ENCODE measurements at places on chromosomes 12 and 14. TPM values are rescaled to one million over a fixed set of nuclear protein-coding genes. Genes with fewer than 3 reads are reported as not detected.

- no peak for DNase-seq
- H3K27ac ChIP-seq: no peak overlapping the region
- H3K4me1 ChIP-seq: peaks cover 26% of the 10 kb centered on the region
Observed at GRCh38 chr12:4252601-4253000, 21.0 kb upstream of the CCND2 start.

DNA sequence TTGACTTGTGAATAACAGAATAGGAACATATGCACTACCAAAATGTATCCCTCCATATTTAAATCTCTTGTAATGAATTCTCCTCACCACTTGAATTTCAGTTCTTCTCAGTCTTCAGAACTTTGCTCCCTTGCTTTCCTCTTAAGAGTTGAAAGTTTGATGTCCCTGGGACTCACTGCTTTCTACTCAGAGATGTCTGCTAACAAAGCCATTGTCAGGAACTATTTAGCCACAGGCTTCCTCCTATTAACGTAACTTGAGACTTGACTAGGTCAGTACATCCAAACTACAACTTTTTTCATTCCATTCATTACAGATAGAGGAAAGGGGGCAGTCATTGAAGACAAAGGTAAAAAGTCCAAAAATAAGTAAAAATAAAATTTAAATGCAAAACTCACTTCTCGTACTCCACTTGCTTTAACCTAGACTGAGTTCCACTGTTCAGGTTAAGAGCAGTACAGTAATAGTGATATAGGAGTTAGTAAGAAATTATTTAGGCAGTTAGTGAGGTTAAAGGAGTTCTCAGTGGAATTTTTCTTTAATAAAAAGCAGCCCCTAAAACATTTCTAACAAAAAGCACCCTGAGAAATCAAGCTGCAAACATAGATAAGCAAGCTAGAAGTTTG, 364.2 kb downstream of the SOX5 start:
- H3K27ac ChIP-seq: no peak overlapping the region
- no peaks in the 10 kb centered on the region for H3K36me3 ChIP-seq
- no peak overlapping the region for H3K4me3 ChIP-seq
- DNase-seq: no peak
- H3K27me3 ChIP-seq: no peaks in the 10 kb centered on the region
- no peaks in the 10 kb centered on the region for H3K4me1 ChIP-seq

DNA sequence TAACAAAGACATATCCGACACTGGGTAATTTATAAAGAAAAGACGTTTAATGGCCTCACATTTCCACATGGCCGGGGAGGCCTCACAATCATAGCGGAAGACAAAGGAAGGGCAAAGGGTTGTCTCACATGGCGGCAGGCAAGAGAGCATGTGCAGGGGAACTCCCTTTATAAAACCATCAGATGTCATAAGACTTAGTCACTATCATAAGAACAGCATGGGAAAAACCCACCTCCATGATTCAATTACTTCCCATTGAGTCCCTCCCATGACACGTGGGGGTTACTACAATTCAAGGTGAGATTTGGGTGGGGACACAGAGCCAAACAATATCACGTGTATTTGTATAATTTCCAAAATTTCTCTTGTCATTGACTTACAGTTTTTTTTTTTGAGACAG, 5.5 kb upstream of the LMNTD1 start:
- H3K27ac ChIP-seq: no peak overlapping the region
- H3K4me3 ChIP-seq: no peak overlapping the region
- DNase-seq: no peak
- no peaks in the 10 kb centered on the region for H3K36me3 ChIP-seq
- no peaks in the 10 kb centered on the region for H3K27me3 ChIP-seq

The LAG3 gene
- total RNA-seq: 172 TPM

The SLC2A14 gene
- total RNA-seq: 8.0 TPM

DNA sequence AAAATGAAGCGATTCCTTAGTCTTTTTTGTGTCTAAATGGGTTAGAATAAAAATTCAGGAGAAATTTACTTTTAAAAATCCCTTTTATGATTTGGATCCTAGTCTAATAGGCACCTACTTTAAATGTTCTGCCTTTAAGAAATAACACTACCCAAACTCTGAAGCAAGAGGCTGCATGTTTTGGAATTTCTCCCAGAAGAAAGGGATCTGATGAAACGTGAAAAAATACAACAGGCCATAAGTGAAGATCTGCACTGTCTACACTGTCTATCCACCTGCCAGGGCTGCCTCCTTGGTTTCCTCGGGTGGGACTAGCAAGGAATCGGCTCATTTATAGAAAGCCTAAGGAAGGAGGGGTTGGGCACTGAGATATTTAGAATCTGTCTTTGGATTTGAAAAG, 22.1 kb downstream of the ACVR1B start:
- peaks cover 71% of the 10 kb centered on the region for H3K4me1 ChIP-seq
- DNase-seq: no peak
- H3K27ac ChIP-seq: no peak overlapping the region
- peaks cover 23% of the 10 kb centered on the region for H3K36me3 ChIP-seq
- peaks cover 6% of the 10 kb centered on the region for H3K27me3 ChIP-seq

The P3H3 gene
- total RNA-seq: 2.7 TPM

DNA sequence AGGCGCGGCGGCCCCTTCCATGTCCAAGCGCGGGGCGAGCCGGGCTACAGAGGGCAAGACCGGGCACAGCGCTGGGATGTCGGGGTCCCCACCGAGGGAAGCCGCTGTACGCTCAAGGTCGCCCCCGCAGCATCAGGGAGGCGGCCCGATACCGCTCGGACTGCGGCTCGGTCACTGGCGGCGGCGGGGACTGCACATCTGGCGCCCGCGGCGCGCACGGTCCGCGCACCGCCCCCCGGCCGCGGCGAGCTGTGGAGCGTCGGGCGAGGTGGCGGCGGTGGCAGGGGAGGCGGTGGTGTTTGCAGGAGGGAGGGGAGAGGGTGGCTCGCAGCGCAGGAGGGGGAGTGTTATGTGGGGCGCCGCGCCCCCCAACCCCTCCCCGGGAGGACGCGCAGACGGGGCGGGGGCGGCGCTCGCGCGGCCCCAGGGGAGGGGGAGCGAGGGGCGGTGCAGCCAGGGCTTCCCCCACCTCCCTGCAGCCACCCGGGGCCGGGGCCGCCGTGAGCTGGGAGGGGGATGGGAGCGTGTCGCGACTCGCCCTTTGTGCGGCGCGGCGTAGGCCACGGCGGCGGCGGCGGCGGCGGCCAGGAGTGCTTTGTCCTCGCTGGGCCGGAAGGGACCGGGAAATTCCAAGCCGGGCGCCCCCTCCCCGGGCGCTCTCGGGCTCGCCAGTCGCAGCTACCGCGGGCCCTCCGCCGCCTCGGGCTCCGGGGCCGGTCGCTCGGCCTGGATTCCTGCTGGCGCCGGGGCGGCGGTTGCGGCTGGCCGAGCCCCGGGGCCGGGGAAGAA, at the start of gene NUAK1:
TSS of gene NUAK1 (minus strand) at position 322 of the 789 bp plus-strand sequence. CDS start at position 21, 301 bp downstream.
- H3K4me3 ChIP-seq: peak within 1 kb of the TSS; percentile 54
- peaks cover 13% of the 10 kb centered on the region for H3K4me1 ChIP-seq
- peak; percentile 20 for DNase-seq
- no peak within 1 kb of the TSS for H3K27ac ChIP-seq
- H3K36me3 ChIP-seq: no peaks in the 10 kb centered on the region
- peaks cover 56% of the 10 kb centered on the region for H3K27me3 ChIP-seq

GRCh38 chr14:96146131-96146771, 58.4 kb upstream of the BDKRB2 start:
- no peak overlapping the region for H3K27ac ChIP-seq
- H3K4me1 ChIP-seq: no peaks in the 10 kb centered on the region
- no peaks in the 10 kb centered on the region for H3K36me3 ChIP-seq
- no peak overlapping the region for H3K4me3 ChIP-seq
- no peak for DNase-seq
- peaks cover 9% of the 10 kb centered on the region for H3K27me3 ChIP-seq

GRCh38 chr14:35134329-35135123, 12.2 kb downstream of the PRORP start:
- H3K27ac ChIP-seq: no peak overlapping the region
- H3K27me3 ChIP-seq: no peaks in the 10 kb centered on the region
- H3K4me1 ChIP-seq: peaks cover 24% of the 10 kb centered on the region
- H3K36me3 ChIP-seq: peaks cover 23% of the 10 kb centered on the region

The SERPINA5 gene
- total RNA-seq: not detected

The OTOGL gene
- not detected for total RNA-seq

DNA sequence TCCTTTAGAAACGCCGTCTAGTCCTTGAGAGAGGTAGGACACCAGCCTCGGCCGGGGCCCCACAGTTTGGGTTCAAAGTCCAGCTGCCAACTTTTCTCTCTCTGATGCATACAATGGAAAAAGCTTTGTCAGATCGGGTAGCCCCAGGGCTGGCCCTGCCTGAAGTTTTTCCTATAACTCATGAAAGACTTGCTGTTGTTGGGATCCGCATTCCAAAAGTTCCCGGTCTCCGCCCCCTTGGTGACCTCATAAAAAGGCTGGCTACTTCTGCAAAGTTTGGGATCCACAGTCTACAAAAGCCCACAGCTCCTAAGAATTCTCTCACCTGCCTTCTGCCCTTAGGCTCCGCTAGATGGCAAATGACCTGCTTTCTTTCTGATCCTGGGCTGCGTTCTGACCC, 35.3 kb upstream of the CLEC6A start:
- no peak for DNase-seq
- no peaks in the 10 kb centered on the region for H3K36me3 ChIP-seq
- no peak overlapping the region for H3K27ac ChIP-seq
- no peaks in the 10 kb centered on the region for H3K27me3 ChIP-seq

The KRAS gene
- total RNA-seq: 15.9 TPM

The KERA gene
- not detected for total RNA-seq

- no peaks in the 10 kb centered on the region for H3K36me3 ChIP-seq
- H3K27ac ChIP-seq: no peak overlapping the region
- no peaks in the 10 kb centered on the region for H3K4me1 ChIP-seq
- H3K27me3 ChIP-seq: no peaks in the 10 kb centered on the region
- H3K4me3 ChIP-seq: no peak overlapping the region
Observed at GRCh38 chr14:29643433-29644211, 284.0 kb downstream of the PRKD1 start.

GRCh38 chr14:96274543-96274942, 18.5 kb downstream of the BDKRB1 start:
- DNase-seq: no peak
- H3K36me3 ChIP-seq: peaks cover 3% of the 10 kb centered on the region
- no peaks in the 10 kb centered on the region for H3K4me1 ChIP-seq
- H3K27ac ChIP-seq: no peak overlapping the region
- H3K27me3 ChIP-seq: no peaks in the 10 kb centered on the region

GRCh38 chr14:68748691-68749090, 44.2 kb downstream of the ZFP36L1 start:
- H3K4me1 ChIP-seq: no peaks in the 10 kb centered on the region
- H3K27ac ChIP-seq: no peak overlapping the region
- H3K27me3 ChIP-seq: no peaks in the 10 kb centered on the region

- H3K4me1 ChIP-seq: no peaks in the 10 kb centered on the region
- peaks cover 2% of the 10 kb centered on the region for H3K27me3 ChIP-seq
- no peak overlapping the region for H3K27ac ChIP-seq
- no peaks in the 10 kb centered on the region for H3K36me3 ChIP-seq
- DNase-seq: no peak
Observed at GRCh38 chr14:32980902-32981501, 42.3 kb downstream of the NPAS3 start.

The PNN gene
- 88.8 TPM for total RNA-seq

GRCh38 chr14:93977790-93978581, 1.6 kb upstream of the ASB2 start:
- H3K36me3 ChIP-seq: peaks cover 33% of the 10 kb centered on the region
- DNase-seq: peak; percentile 85
- peaks cover 86% of the 10 kb centered on the region for H3K4me1 ChIP-seq
- H3K27me3 ChIP-seq: no peaks in the 10 kb centered on the region
- peak overlapping the region; percentile 75 for H3K4me3 ChIP-seq

DNA sequence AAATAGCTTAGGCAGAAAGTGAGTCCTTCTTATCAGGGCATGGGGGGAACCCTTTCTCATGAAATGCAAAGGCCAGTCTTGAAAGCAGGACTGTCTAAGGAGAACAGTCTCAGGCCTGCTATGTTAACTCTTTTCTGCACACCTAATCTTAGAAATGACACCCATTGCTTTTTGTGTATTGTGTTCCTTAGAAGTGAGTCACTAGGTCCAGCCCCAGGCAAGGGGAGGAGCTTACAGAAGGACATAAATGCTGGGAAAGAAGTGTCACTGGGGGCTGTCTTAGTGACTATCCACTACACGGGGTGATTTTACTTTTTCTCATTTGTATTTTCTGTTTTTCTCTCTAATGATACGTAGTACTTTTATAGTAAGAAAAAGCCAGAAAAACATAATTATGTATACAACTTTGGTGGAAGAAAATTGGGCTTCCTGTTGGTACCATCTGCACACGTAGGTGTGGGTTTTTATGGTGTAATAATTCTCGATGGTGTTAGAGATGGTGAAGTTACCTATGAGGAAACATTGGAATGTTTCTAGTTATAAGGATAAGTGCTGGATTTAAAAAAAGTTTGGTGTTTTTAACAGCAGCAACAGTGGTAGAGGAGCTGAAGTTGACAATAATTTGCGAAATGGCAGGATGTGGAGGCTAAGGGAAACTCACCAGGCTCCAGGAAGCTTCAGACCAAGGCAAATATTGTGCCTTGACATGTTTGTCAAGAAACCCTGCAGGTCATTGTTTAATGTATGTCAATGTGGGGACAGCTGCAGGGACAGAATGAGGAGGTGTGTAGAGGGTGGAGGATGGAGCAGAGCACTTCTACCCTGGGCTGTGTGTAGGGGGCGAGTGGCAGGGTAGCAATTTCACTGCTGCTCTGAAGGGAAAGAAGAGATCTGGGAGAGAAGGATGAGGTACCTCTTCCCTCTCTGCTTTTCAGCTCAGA, 214.9 kb downstream of the KTN1 start:
- H3K36me3 ChIP-seq: no peaks in the 10 kb centered on the region
- H3K27me3 ChIP-seq: no peaks in the 10 kb centered on the region
- peak; percentile 38 for DNase-seq
- H3K4me1 ChIP-seq: peaks cover 3% of the 10 kb centered on the region

DNA sequence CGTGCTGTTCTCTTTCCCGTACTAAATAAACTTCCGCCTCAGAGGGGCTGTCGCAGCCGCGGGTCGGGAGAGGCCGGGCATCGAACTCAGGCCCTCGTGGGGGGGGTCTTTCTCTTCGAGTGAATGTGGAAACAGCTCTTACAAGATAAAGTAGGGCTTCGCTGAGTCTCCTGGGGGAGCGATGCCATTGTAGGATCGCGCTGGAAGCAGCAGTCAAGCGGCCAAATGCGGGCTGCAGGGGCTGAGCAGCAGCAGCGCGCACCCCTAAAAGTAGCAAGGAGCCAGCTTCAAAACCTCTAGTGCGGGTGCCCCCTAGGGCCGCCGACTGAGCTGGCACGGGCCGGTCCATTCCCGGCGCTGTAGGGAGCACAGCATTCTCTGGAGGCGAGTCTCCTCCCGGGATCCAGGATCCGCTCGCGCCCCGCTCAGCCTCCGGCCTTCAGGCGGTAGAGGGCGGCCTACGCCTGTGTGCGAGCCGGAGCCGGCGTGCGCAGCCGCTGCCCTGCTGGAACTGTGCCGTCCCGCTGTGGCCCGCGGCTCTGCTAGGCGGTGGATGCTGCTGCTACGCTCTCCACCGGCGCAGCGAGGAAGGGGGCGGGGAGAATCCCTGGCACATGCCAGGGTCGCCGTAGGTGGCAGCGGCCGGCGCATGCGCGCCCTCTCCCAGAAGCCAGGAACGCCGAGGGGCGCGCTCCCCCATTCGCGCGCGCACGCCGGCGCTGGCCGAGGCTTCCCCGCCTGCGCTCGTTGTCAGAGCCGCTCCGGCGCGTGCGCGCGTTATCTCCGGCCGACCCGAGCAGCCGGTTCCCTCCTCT, at the start of gene FUT8:
TSS of gene FUT8 (plus strand) at position 699 of the 815 bp plus-strand sequence. CDS start 148,834 bp downstream, outside the sequence.
- H3K27me3 ChIP-seq: no peaks in the 10 kb centered on the region
- H3K36me3 ChIP-seq: no peaks in the 10 kb centered on the region

The SCARB1 gene
- total RNA-seq: 12.8 TPM

The OR11H7 gene
- total RNA-seq: not detected
